ENCODE measurements at places on chromosomes 13 and 19.
A peak's percentile ranks its signal among the peaks of the same experiment; 100 is the strongest.

DNA sequence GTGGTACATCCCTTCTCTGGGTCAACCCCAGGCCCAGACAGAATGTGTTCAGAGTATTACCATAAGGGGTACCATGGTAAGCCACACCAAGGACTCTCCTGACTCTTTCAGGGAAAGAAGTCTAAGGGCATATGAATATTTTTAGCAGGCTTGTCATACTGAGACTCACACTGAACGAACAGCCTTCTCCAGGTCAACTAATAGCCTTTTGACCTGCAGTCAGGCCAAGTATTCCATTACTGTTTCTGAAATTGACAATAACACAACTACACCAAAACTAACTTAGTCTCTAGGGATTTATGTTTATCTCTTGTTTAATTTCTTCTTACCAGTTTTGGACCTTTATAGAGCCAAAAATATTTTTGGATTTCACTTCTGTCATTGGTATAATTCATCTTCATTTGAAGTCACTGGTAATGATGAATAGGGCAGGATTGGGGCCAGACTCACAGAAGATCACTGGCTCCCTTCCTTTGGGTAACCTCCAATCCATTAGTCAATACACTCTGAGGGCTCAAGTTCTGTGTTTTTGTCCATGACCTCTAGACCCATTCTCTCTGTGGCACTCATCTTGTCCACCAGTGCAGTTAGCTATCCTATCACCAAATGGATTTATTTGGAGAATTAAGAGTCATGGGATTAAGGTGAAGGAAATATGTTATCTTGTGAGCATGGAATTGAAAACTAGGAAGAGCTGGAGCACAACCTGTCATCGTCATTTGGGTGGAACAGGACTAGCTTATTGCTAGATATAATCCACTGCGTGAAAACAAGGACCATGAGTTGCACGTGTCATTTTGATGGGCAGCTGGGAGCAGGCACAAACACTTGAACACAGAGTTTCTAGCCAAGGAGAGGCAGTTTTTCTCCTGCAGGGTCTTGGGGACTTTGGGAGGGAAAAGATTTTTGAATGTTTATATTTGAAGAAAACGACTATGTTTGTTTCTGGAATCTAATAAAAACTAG, 313.3 kb downstream of the DCLK1 start:
- no peak for DNase-seq

DNA sequence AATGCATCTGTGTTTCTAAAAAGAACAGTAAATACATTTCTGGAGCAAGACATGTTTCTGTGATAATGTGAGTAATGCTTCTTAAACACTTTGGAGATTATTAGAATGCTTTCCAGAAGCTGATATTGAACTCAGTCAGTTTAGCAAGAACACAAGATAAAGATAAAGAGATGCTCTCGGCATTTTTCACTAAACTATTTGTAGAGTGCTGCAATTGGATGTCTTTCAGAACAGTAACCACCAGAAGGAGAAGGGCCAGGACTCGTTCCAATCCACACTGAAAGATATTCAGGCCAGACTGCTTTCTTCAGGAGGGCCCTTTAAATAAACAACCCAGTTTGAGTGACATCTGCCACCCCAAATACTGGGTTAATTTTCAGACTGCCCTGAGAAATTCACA, 456.0 kb downstream of the TBC1D4 start:
- DNase-seq, result no peak

GRCh38 chr19:2553510-2553909, 77.6 kb downstream of the GADD45B start:
- no peak for DNase-seq

DNA sequence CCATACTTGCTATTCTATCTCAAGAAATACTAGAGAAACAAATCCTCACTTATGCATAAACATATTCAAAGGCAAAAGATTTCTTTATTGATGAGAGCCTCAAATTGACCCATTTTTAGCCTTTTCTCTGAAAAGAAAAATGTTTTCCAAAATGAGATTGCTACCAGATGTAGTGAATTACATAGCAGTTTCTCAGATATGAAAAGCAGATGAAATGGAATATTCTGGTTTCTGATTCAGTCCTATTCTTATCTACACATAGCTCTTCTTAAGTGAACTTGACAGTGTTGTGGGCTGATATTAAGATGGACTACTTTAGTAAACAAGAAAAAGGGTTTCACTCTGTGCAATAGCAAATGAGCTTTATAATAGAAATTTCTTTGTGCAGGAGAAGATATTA, 183.5 kb downstream of the DNAJC15 start:
- DNase-seq, result no peak

- DNase-seq, result no peak
Measured at GRCh38 chr13:50991579-50992521, 82.3 kb downstream of the RNASEH2B start.

GRCh38 chr13:95505986-95506385, 46.5 kb upstream of the CLDN10 start:
- DNase-seq, result no peak

- DNase-seq, result no peak
Measured at GRCh38 chr13:42688821-42689220, 92.6 kb upstream of the FAM216B start.

DNA sequence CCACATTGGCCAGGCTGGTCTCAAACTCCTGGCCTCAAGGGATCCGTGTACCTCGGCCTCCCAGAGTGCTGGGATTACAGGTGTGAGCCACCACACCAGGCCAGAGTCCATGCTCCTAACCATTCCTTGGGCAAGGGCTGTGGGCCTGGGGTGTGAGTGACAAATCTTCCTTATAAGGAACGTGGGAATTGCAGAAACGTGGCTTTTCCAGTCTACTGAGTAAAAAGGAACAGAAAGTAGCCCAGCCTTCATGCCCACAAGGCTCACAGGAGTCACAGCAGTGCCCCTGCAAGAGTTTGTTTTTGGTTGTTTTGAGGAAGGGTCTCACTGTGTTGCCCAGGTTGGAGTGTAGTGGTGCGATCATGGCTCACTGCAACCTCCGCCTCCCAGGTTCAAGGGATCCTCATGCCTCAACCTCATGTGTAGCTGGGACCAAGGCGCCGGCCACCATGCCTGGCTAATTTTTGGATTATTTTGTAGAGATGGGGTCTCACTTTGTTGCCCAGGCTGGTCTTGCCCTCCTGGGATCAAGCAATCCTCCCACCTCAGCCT, 5.1 kb downstream of the MYPOP start:
- DNase-seq, result no peak

- DNase-seq, result peak; percentile 67
Measured at GRCh38 chr13:46403851-46404732, 17.0 kb upstream of the RUBCNL start.

DNA sequence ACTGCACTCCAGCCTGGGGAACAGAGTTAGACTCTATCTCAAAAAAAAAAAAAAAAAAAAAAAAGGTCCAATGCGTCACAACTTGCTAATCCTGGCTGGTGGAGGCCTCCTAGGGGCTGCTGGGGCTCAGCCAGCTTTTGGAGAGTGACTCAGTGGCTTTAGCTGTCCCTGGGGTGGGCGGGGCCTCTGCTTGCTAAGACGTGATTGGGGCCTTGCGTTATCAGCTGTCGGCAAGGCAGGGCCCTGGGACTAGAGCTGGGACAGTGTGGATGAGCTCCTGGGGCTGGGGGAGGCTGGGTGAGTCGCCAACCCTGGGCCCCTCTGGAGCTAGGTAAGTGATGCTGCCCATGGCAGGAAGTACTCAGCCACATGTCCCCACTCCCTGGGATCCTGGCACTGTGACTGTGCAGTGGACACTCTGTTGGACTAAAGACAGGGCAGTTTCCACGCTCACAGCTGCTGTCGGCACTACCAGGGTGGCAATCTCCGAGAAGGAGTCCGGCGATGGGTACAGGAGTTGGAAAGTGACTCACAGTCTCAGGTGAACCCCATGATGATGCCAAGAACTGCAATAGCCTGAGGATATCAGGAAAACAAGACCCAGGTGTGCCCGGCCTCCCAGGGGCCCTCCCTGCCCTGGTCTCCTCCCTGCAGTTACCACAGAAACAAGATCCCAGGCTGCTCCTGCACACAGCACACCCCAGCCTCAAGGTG, 32.2 kb downstream of the F2RL3 start:
- peak; percentile 18 for DNase-seq

DNA sequence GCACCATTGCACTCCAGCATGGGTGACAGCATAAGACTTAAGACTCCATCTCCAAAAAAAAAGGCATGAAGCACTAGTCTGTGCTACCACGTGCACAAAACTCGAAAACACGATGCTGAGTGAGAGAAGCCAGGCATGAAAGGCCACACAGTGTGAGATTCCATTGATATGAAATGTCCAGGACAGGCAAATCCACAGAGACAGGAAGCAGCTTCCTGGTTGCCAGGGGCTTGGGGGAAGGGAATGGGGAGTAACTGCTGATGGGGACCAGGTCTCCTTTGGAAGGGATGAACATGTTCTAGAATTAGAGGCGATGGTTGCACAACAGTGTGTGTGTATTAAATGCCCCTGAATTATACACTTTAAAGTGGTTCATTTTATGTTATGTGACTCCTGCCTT, 15.9 kb upstream of the JUND start:
- DNase-seq, result no peak

DNA sequence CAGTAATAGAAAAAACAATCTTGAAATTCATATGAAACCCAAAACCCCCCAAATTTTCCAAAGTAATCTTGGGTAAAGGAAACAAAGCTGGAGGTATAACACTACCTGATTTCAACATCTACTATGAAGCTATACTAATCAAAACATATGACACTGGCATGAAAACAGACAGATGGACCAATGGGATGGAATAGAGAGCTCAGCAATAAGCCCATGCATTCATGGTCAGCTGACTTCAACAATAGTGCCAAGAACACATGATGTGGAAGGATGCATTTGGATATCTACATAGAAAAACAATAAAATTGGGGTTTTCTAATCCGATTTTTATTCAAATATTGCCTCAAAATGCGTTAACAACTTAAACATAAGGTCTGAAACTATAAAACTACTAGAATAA, 32.2 kb upstream of the ZNF766 start:
- DNase-seq, result no peak

DNA sequence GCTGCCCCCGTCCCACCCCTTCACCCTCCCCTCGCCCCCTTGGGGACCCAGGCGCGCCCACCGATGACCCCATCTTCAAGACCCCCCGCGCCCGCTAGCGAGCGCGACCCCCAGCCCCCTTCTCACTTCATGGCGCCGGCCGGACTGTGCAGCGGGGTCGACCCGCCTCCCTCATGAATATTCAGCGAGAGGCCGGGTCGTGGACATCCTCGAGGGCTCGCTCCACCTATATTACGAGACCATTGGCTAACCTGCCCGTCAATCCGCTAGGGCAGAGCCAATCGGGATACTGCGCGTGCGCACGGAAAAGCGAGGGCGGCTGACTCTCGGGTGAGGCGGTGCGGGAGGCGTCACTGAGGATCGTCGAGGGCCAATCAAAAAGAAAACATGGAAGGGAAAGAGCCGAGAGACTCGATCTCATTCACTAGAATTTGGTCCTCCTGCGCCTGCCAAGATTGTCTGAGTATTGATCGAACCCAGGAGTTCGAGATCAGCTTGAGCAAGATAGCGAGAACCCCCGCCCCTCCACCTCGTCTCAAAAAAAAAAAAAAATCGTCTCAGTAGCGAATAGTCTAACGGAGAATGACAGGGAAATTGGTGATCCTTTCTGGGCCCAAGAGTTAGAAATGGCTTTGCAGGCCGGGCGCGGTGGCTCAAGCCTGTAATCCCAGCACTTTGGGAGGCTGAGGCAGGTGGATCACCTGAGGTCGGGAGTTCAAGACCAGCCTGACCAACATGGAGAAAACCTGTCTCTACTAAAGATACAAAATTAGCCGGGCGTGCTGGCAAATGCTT, at the start of gene ERCC2:
Gene ERCC2 (minus strand): TSS at position 164 of the 795 bp plus-strand sequence. CDS start 33 bp downstream, at position 131.
- peak; percentile 99 for DNase-seq

DNA sequence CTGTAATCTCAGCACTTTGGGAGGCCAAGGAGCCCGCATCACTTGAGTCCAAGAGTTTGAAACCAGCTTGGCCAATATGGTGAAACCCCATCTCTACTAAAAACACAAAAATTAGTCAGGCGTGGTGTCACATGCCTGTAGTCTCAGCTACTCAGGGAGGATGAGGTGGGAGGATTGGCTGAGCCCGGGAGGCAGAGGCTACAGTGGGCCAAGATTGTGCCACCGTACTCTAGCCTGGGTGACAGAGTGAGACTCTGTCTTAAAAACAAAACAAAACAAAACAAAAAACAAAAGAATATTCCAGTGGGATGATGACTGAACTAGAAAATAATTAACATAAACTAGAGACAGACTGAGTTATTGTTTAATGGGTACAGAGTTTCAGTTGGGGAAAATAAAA, 81.7 kb upstream of the ABCC4 start:
- DNase-seq, result no peak

DNA sequence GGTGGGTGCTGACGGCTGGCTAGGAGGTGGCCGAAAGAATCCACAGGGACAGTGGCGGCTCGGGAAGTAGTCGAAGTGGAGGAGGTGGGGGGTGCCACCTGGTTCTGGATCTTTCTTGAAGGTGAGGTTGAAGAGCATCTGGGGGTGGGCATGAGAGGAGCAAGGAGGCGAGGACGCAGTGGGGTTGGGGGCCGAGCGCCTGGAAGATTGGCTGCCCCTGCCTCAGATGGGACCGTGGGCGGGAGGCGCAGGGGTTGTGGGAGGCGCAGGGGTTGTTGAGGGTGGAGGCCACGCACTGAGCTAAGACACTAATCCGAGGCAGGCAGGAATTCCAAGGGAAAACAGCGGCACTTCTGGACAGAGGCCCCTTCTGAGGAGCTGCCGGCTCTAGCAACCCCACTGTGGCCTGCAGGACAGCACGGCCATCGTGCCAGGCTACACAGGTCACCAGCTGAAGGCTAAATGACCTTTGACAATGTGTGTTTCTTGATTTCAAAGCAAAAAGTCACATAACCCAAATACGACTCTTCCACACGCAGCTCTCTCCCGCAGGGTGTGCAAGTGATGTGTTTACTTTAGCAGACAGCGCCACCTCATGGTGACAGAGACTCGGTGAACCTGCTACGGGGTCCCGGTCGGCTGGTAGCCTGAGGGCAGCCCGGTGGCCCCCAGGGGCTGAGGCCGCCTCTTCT, 44.1 kb upstream of the RANBP3 start:
- peak; percentile 61 for DNase-seq

GRCh38 chr13:69948016-69948415, 159.6 kb upstream of the ATXN8OS start:
- DNase-seq, result no peak

DNA sequence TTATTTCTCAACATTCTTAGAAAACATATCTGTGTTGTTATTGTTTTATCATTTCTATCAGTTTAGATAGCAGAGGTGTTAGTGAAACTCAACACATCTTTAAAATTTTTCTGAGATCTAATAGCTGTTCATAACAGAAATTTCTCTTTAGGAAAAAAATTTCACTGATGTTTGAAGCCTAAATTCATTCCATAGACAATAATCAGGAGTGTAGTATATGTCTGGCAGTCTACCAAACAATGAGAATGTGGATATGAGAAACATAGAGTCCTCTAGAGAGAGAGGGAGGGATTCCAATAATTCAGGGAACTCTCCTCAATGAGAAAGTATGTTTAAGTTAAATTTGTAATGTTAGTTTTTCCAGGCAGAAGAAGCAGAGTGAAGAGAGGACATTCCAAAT, 118.2 kb upstream of the EDNRB start:
- DNase-seq, result no peak

- no peak for DNase-seq
Measured at GRCh38 chr19:5655412-5655811, 24.9 kb downstream of the MICOS13 start.

- DNase-seq, result no peak
Measured at GRCh38 chr19:1567116-1567847, 843 bp downstream of the MEX3D start.

Data from fibroblast of gingiva (primary cell).